Left ventricle myocardium inferior (tissue), 1 donor: ENCODE measurements at places on chromosomes 4 and X. TPM values are rescaled to one million over a fixed set of nuclear protein-coding genes. Genes with fewer than 3 reads are reported as not detected.

DNA sequence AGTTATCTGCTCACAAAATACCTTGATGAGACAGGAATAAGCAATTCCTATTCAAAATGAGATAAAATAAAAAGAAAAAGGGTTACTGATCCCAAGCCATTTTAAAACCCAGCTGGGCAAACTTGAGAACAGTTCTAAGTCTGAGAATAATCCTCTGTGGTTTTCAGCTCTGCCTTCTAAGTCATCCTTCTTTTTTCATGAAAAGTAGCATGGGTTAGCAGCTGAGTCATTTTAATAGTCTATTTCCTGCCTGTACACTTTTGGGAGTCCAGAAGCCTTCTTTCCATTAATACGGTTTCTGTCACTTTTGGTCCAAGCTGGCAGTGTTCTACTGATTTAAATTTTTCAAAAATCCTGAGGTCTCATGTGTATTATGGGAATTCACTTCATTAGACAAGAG lies 374.3 kb downstream of the IQCM start:
- no peaks in the 10 kb centered on the region for H3K27me3 ChIP-seq
- no peaks in the 10 kb centered on the region for H3K4me1 ChIP-seq
- DNase-seq = no peak
- H3K4me3 ChIP-seq = no peak overlapping the region
- no peak overlapping the region for H3K27ac ChIP-seq

- H3K36me3 ChIP-seq = no peaks in the 10 kb centered on the region
- no peak within 1 kb of the TSS for H3K4me3 ChIP-seq
- H3K27ac ChIP-seq = no peak within 1 kb of the TSS
- H3K4me1 ChIP-seq = no peaks in the 10 kb centered on the region
These were observed at the start of gene JCHAIN for GRCh38 chr4:70666369-70666768. Gene JCHAIN, minus strand, starts transcription at chr4:70666508. Its CDS starts 18 bp downstream, at chr4:70666490.

- no peaks in the 10 kb centered on the region for H3K27me3 ChIP-seq
- H3K4me1 ChIP-seq = peaks cover 10% of the 10 kb centered on the region
- no peak overlapping the region for H3K27ac ChIP-seq
These were observed 12.2 kb upstream of the CDK16 start for GRCh38 chrX:47206316-47206715.

DNA sequence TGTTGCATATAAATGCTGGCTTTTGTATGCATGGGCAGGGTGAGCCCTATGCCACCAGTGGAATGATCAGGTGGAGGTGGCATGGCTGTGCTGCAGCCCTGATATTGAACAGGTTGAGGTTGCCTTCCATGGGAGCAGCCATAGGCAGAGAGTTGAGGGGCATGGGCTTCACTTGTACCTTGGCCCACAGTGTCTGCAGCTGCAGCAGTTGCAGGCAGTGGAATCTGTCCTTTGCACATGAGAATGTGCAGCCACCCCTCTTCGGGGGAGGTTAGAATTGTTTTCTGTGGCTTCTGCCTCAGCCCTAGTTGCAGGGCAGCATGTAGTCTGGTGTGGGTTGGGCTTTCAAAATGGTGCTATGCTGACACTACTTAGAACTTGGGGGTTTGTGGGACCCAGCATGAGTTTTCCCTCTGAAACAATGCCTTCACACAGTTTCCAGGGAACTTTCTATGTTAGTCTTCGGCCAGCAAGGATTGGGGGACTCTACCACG lies 25.4 kb upstream of the VSIG1 start:
- peaks cover 6% of the 10 kb centered on the region for H3K27me3 ChIP-seq
- H3K36me3 ChIP-seq = no peaks in the 10 kb centered on the region
- no peak overlapping the region for H3K4me3 ChIP-seq
- H3K27ac ChIP-seq = no peak overlapping the region

Gene MSMO1
- total RNA-seq = 7.3 TPM
